CD4-positive, alpha-beta T cell treated with Interleukin-1 beta for 1 hour (primary cell): ENCODE measurements at places on chromosomes 16 and 17.
A peak's percentile ranks its signal among the peaks of the same experiment; 100 is the strongest.

- DNase-seq = no peak
These were observed 20.7 kb upstream of the MYLK3 start for GRCh38 chr16:46768809-46769208.

GRCh38 chr17:5097101-5097834 lies 14.4 kb downstream of the ZNF232 start:
- peak; percentile 37 for DNase-seq

GRCh38 chr16:12120217-12120981 lies 143.9 kb downstream of the SNX29 start:
- no peak for DNase-seq

DNA sequence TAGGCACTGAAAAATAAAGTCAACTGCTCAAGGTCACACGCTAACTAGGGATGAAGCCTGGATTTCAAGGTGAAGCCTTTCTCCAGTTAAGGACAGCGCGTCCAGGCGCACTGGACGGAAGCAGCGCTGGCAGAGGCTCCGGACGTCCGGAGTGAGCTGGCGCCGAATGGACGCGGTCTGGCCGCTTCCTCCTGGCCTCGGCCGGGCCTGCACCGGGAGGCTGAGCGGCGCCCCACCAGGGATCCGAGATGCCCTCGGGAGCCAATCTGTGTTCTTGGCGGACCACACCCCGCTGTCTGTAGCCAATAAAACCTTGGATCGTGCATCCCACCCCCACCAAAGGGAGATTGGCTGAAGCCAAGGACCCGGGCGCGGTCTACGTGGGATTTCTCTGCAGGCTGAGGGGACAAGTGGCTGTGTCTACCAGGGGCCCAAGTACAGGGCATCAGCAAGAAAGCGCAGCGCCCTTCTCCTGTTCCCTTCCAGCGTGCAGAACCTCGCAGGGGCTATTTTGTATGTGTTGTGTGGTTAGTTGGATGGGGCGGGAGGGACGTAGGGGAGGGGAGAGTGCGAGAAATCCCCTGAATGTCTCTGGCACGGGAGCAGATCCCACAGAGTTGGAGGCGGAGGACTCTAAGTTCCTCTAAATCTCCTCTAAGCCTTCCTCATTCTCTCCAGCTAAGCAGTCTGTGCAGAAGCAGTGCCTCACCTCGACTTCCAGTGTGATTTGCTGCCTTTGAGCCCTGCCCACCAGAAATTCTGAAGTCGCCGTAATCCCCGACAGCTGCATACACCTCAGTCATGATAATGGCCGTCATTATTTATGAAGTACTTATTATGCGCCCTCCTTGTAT lies 2.5 kb upstream of the AKAP10 start:
- peak; percentile 11 for DNase-seq

DNA sequence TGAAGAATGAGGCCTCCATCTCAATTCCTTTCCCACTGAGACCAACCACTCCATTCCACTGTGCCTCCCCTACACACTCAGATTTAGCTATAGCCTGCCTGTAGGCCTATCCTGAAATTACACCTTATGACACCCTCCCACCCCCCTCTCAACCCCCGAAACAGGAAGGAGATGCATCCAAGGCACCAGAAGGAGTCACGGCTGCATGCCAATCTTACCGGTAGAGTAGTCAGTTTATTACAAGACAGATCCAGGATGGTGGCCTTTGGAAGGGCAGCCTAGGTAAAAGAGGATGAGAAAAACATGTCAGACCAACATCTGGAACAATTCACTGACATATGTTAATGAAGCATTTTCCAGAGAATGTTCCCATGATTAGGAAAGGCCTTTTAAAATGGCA lies 2.6 kb downstream of the LRRC59 start:
- DNase-seq = no peak

GRCh38 chr17:13410874-13411273 lies 190.9 kb downstream of the HS3ST3A1 start:
- DNase-seq = no peak
